HepG2 (cell line): ENCODE measurements at places on chromosomes 5 and 9. TPM values are rescaled to one million over a fixed set of nuclear protein-coding genes. Genes with fewer than 3 reads are reported as not detected.

GRCh38 chr9:76032797-76033373 is 142.4 kb downstream of the PCSK5 start:
- no peaks in the 10 kb centered on the region for H3K27me3 ChIP-seq
- no peaks in the 10 kb centered on the region for H3K4me1 ChIP-seq
- no peak overlapping the region for H3K4me3 ChIP-seq
- H3K27ac ChIP-seq: no peak overlapping the region

DNA sequence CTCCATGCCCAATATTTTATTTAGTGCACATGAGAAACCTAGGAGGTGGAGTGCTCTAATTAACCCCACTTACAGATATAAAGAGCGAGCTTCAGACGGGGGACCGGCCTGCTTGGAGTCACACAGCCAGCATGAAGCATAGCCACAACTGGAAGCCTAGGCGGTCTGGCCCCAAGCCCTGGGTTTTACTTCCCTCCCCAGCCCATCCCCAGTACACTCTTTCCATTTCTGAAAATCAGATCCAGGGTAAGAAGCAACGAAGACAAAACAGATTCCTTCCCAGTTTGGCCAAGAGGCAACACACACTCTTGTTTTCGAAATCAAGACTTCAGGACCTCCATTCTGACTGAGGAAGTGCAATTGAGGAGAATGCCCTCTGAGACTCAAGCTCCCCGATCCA is 27.1 kb downstream of the KCNMB1 start:
- H3K4me3 ChIP-seq: no peak overlapping the region
- H3K4me1 ChIP-seq: no peaks in the 10 kb centered on the region
- peaks cover 1% of the 10 kb centered on the region for H3K27me3 ChIP-seq
- no peak for DNase-seq
- H3K27ac ChIP-seq: no peak overlapping the region

GRCh38 chr9:80951675-80952074 is 737.7 kb downstream of the TLE1 start:
- H3K27me3 ChIP-seq: no peaks in the 10 kb centered on the region
- H3K4me3 ChIP-seq: no peak overlapping the region
- no peak for DNase-seq

DNA sequence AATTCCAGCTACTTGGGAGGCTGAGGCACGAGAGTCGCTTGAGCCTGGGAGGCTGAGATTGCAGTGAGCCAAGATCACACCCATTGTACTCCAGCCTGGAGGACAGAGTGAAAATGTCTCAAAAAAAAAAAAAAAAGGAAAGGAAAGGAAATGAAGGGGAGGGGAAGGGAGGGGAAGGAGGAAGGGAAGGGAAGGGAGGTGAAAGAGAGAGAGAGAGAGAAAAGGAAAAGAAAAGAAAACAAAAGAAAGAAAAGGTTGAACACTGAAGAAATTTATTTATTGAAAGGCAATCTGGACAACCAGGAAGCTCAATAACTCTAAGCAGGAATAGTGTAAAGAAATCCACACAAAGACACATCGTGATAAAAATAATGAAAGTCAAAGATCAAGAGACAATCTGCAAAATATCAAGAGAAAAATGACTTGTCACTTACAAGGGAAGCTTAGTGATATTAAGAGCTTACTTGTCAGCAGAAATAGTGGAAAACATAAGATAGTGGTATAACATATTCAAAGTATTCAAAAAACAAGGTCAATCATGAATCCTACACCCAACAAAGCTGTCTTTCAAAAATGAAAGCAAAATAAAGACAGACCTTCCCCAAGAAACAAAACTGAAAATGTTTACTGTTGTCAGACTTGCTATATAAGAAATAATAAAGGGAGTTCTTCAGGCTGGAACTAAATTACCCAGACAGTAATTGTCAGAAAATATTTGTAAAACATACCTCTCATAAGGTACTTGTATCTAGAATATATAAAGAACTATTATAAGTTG is 10.9 kb upstream of the RIMOC1 start:
- no peaks in the 10 kb centered on the region for H3K36me3 ChIP-seq
- DNase-seq: no peak
- H3K27me3 ChIP-seq: no peaks in the 10 kb centered on the region

- H3K27me3 ChIP-seq: no peaks in the 10 kb centered on the region
- DNase-seq: no peak
- H3K27ac ChIP-seq: no peak overlapping the region
- H3K4me1 ChIP-seq: no peaks in the 10 kb centered on the region
- no peak overlapping the region for H3K4me3 ChIP-seq
Measured at GRCh38 chr5:94777056-94777880, 158.8 kb downstream of the SLF1 start.

GRCh38 chr9:84538879-84539278 is 130.7 kb upstream of the NTRK2 start:
- no peaks in the 10 kb centered on the region for H3K27me3 ChIP-seq
- H3K36me3 ChIP-seq: no peaks in the 10 kb centered on the region
- no peak overlapping the region for H3K27ac ChIP-seq
- DNase-seq: no peak
- H3K4me1 ChIP-seq: no peaks in the 10 kb centered on the region
- no peak overlapping the region for H3K4me3 ChIP-seq

DNA sequence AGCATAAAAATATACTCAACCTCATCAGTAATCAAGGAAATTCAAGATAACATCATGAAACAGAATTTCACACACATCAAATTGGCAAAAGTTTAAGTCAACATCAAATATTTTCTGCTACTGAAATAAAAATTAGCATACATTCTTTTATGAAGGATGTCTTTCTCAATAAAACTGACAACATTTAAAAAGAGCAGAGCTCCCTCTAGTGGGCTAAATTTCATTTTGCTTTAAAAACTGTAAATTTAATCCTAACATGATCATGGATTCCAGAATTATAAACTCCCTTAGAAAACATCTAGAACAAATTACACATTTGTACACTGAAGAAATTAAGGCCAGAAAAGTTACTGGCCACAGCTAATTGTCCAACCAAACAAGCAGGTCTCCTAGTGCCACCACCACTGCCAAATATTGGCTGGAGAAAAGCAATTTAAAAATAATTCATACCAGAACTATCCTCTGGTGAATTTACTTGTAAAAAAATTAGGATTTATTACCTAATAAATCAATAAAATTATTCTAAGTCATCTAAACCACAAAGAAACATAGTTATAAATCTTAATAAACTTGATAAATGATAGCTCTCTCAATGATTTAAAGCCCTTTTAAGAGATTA is 31.2 kb downstream of the DEPDC1B start:
- peak; percentile 33 for DNase-seq
- H3K27me3 ChIP-seq: no peaks in the 10 kb centered on the region
- H3K4me3 ChIP-seq: no peak overlapping the region
- H3K36me3 ChIP-seq: peaks cover 19% of the 10 kb centered on the region; the same call in 2 of the 3 replicates

DNA sequence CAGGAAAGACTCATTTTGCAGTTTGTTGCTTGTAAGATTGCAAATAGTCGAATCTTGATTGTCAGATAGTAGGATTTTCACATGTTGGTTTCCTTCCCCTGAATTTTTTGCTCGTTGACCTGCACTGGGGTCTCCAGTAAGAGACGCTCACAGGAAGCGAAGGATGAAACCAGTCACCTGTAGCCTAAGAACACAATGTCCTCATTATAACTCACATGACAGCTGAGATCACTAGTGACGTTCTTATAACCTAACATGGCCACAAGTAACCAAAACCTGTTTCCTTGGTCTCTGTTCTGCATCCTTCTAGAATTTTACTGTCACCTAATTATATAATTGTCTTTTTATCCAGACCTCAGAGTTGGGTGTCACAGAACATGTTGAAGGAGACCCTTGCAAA is 181.0 kb upstream of the OTULINL start:
- H3K4me3 ChIP-seq: no peak overlapping the region
- H3K27ac ChIP-seq: no peak overlapping the region
- no peak for DNase-seq

GRCh38 chr9:86185872-86186271 is 73.6 kb downstream of the C9orf153 start:
- H3K27ac ChIP-seq: no peak overlapping the region
- 0 out of 2 replicates have a peak, but pooled peaks cover 4% of the 10 kb centered on the region for H3K4me1 ChIP-seq
- no peak overlapping the region for H3K4me3 ChIP-seq
- peaks cover 10% of the 10 kb centered on the region; the same call in 1 of the 3 replicates for H3K27me3 ChIP-seq
- DNase-seq: no peak

DNA sequence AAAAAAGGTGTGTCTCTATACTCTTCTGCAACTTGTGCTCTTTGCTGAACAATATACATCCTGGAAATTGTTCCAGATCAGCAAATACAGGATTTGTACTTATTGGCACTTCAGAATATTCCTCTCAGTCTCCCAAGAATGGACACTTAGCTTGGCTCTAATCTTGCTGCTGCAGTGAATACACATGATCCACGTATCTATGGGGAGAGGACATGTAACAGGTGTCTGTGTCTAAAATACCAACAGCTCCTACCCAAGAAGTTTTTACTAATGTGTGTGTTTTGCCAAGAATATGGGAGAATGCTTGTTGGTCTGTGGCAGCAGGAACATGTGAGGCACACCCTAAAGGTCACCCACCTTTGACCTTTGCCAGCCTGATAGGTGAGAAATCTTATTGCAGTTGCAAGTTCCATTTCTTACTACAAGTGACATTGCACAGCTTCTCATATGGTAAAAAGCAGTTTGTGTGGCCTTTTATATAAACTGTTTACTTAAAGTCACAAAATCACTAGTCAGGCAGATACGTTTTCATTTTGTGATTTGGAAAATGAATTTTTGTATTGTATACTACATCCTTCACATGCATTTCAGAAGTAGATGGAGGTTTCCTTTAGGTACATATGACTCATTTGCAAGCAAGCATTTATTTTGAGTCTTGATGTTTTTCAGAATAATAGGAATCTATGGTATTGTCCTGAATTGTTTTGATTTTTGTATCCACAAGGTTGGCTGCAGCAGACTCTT is 35.8 kb downstream of the PHF2 start:
- no peaks in the 10 kb centered on the region for H3K36me3 ChIP-seq
- DNase-seq: no peak
- no peaks in the 10 kb centered on the region for H3K4me1 ChIP-seq
- H3K27me3 ChIP-seq: no peaks in the 10 kb centered on the region
- no peak overlapping the region for H3K27ac ChIP-seq

DNA sequence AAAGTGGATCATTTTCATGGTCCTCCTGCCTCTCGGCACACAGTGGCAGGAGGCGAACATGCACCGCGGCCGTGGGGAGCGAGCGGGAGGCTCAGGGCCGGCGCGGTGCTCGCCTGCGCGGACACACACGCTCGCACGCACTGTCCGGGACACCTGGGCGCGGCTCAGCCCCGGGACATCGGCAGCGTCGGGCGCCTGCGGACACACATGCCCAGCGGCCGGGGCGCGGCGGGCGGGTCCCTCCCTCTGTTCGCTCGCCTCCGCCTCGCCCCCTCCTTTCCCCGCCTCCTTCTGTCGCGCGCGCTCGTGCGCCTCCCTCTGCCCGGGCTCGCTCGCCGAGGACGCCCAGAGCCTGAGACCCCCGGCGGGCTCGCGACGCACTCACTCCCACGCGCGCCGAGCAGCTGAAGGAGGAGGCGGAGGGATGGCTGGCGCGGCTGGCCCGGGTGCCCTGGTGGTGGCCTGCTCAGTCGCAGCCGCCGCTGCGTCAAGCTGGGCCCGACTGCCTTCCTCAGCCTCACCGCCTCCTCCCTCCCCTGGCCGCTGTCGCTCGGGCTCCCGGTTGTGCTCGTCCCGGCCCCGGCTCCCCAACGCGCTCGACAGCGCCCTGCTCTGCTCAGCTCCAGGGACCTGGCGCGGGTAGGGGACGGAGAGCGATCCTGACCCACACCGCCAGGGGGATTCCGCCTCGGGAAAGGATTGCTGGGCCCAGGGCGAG is at the start of gene FRMD3:
Gene FRMD3 (minus strand): TSS at position 230 of the 718 bp plus-strand sequence. CDS start 170 bp downstream, at position 60.
- H3K27ac ChIP-seq: peak within 1 kb of the TSS; percentile 57
- no peaks in the 10 kb centered on the region for H3K36me3 ChIP-seq
- peak; percentile 73 for DNase-seq
- peaks cover 38% of the 10 kb centered on the region for H3K4me1 ChIP-seq

DNA sequence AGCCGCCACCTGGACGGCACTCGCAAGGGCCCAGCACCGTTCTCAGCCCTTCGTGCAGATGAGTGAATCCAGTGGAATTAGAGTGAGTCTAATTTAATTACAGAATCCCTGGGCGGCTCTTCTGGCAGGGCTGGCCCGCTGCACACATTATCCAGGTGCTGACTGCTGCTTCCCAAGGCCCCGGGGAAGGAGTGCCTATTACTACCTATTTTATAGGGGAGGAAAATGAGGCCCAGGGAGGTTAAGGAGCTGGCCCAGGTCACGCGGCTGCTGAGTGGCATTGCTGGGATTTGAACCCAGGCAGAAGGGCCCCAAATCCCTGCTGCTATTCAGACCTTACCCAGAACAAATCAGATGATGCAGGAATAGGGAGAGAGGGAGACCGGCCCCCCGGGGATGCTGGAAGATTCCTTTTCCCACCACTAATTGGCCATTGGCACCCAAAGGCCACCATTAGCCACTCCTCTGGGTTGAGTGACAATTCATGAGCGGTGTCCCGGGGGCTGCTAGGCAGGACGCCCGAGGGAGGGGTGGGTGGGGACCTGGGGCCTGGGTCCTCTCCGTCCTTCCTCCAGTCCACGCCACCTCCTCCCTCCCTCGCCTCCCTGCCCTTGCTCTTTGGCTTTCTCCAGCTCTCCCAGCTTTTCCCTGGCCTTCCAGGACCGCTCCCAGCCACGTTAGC is 10.3 kb upstream of the QRFP start:
- no peak overlapping the region for H3K4me3 ChIP-seq
- H3K27ac ChIP-seq: no peak overlapping the region
- no peak for DNase-seq
- H3K4me1 ChIP-seq: peaks cover 18% of the 10 kb centered on the region

DNA sequence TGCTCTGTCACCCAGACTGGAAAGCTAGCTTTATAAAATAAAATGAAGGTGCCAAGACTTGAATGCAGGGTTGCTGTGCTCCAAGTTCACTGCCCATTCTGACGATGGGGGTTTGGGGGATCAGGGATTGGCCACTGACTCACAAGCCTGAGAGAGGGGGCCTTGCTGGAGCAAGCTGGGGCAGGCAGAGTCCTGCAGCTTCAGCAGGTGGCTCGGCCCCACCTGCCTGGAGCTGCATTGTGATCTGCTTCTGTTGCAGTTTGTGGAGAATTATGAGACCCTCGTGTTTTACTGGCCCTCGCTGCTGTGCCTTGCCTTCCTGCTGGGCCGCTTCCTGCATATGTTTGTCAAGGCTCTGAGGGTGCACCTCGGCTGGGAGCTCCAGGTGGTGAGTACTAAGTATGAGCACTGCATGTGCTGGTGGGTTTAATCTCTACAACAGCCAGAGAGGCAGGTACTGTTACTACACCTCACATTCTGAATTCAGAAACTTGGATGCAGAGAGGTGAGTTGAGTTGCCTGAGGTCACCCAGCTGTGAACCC is 31.1 kb upstream of the CCDC180 start:
- no peaks in the 10 kb centered on the region for H3K36me3 ChIP-seq
- H3K4me3 ChIP-seq: no peak overlapping the region

- no peak overlapping the region for H3K4me3 ChIP-seq
- H3K27me3 ChIP-seq: no peaks in the 10 kb centered on the region
- no peak overlapping the region for H3K27ac ChIP-seq
- DNase-seq: no peak
Measured at GRCh38 chr9:124526174-124526573, 19.0 kb upstream of the NR5A1 start.

GRCh38 chr5:9099689-9100088 is 446.2 kb downstream of the SEMA5A start:
- H3K4me3 ChIP-seq: no peak overlapping the region
- H3K27me3 ChIP-seq: no peaks in the 10 kb centered on the region
- H3K4me1 ChIP-seq: no peaks in the 10 kb centered on the region
- no peaks in the 10 kb centered on the region for H3K36me3 ChIP-seq
- H3K27ac ChIP-seq: no peak overlapping the region

Gene XPA
- total RNA-seq: 12.5 and 15.2 TPM in 2 replicates

Gene TEX10
- 38.7 and 50.2 TPM in 2 replicates for total RNA-seq

Gene RASGEF1C
- not detected in 2 replicates for total RNA-seq

Gene TAF11L5
- total RNA-seq: not detected in 2 replicates
